ENCODE measurements at places on chromosomes 2 and 18. TPM values are rescaled to one million over a fixed set of nuclear protein-coding genes. Genes with fewer than 3 reads are reported as not detected.

GRCh38 chr2:6072276-6072675 is 380.1 kb downstream of the SOX11 start:
- DNase-seq = no peak

- no peak for DNase-seq
Measured at GRCh38 chr2:189659734-189660133, 1.5 kb upstream of the ASNSD1 start.

Gene OSBPL6
- 2.3 TPM for total RNA-seq

- DNase-seq = no peak
Measured at GRCh38 chr2:72173640-72174321, 26.1 kb upstream of the CYP26B1 start.

DNA sequence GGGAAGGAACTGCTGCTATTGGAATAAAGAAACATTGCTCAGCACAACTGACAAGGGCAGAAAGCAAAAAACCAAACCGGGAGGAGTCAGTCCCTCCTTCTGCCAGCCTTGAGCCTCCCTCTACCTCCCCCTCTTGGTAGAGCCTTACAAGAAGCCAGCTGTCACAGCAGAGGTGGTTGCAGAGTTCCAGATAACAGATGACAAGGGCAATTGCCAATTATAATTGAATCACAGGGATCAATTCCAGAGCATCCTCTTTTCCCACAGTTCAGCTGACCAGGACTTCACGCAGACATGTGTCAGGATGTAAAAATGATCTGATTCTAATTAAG is 548.2 kb upstream of the LRRTM1 start:
- no peak for DNase-seq

Gene PLCL1
- total RNA-seq = 3.3 TPM

DNA sequence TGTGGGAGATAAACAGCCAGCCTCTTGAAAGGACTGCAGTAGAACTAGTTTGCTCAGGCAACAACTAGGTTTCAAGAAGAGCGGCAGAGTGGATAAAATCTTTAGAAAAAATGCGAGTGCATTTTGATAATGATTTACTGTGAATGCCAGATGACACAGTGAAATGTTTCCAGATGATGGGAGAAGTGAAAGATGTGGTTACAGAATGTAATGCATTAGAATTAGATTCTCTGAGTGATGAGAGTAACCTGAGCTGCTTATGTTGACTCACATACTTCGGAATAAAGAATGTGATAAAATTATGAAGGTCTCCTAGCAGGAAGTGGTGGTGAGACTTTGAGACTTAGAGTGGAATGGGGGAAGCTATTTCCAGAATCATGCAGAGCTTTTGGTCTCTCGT is 184.3 kb downstream of the GULP1 start:
- no peak for DNase-seq

Gene ASB18
- not detected for total RNA-seq

DNA sequence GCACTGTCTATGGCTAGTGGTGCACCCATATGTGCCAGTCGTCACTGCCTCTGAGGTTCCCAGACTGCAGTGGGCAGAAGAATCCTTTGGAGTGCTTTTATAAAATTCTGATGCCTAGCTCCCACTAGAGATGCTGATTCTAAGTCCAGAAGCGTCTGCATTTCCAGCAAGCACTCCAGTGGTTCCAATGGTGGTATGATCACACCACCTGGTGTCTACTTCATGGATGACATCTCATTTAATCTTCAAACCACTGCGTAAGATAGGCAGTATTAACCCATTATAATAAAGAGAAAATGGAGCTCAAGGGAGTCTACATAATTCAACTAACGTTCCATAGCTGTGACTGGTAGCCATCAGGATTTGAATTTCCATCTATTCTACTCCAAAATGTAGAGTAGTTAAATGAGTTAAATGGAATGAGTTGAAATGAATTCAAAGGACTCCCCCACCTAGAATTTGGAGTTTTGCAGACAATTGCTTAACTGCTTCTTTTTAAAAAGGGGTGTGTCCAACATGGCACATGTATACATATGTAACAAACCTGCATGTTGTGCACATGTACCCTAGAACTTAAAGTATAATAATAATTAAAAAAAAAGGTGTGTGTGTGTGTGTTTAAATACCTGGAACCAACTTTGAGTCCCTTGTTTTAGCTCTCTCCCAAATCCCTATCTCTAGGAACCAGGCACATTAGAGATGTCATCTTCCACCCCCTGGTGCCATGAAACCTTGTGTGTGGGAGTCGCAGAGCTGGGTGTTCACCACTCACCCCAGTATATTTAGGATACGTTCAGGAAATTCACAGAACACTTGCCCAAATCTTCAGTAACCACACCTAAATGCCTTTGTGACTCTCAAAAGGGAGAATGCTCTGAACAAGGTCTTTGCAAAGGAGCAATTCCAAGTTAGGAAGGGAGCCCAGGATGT is 14.1 kb downstream of the LAMA3 start:
- DNase-seq = peak; percentile 26
